ENCODE measurements at places on chromosomes 4 and X. TPM values are rescaled to one million over a fixed set of nuclear protein-coding genes. Genes with fewer than 3 reads are reported as not detected.

PRKG2 gene
- total RNA-seq = 0.20 TPM

GRCh38 chrX:41655631-41656030, 33.1 kb upstream of the GPR34 start:
- no peaks in the 10 kb centered on the region for H3K27me3 ChIP-seq
- no peak overlapping the region for H3K4me3 ChIP-seq
- peaks cover 47% of the 10 kb centered on the region for H3K36me3 ChIP-seq
- H3K27ac ChIP-seq = no peak overlapping the region

- H3K27ac ChIP-seq = no peak overlapping the region
- no peaks in the 10 kb centered on the region for H3K36me3 ChIP-seq
- DNase-seq = no peak
- no peaks in the 10 kb centered on the region for H3K27me3 ChIP-seq
- no peaks in the 10 kb centered on the region for H3K4me1 ChIP-seq
- H3K4me3 ChIP-seq = no peak overlapping the region
These were observed 18.6 kb downstream of the AFM start for GRCh38 chr4:73499996-73500765.

- H3K4me3 ChIP-seq = no peak overlapping the region
- H3K36me3 ChIP-seq = no peaks in the 10 kb centered on the region
- no peak overlapping the region for H3K27ac ChIP-seq
- DNase-seq = no peak
- no peaks in the 10 kb centered on the region for H3K27me3 ChIP-seq
- no peaks in the 10 kb centered on the region for H3K4me1 ChIP-seq
These were observed 418.0 kb downstream of the SH2D1A start for GRCh38 chrX:124764354-124764753.

RASL11B gene
- 1.6 TPM for total RNA-seq

DNA sequence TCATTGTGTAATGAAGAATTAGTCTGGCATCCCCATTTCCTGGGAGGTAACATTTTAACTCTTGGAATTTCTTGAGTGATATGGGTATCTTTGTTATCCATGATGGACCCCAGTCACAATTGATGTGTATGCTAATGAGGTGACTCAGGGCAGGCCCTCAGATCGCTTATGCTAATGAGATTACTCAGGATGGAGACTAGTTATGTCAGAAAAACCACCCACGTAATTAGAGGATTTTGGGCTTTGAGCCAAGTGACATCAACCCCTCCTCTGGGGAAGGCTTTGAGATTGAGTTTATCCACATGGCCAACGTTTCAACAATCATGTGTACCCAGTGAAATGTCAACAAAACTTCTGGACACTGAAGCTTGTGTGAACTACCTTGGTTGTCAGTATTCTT, 772.7 kb downstream of the STPG2 start:
- no peak for DNase-seq
- H3K4me1 ChIP-seq = no peaks in the 10 kb centered on the region
- no peak overlapping the region for H3K4me3 ChIP-seq
- H3K27me3 ChIP-seq = no peaks in the 10 kb centered on the region
- no peaks in the 10 kb centered on the region for H3K36me3 ChIP-seq
